ENCODE measurements at places on chromosomes 5 and 9. TPM values are rescaled to one million over a fixed set of nuclear protein-coding genes. Genes with fewer than 3 reads are reported as not detected.

TLX3 gene
- total RNA-seq, result not detected

NPR2 gene
- 48.6 TPM for total RNA-seq

HSD17B3 gene
- under 0.01 TPM for total RNA-seq

DTWD2 gene
- total RNA-seq, result 4.1 TPM

CDKN2A gene
- 39.5 TPM for total RNA-seq

SLC1A1 gene
- total RNA-seq, result 7.7 TPM

GABRP gene
- total RNA-seq, result not detected

PCDHGA6 gene
- total RNA-seq, result 6.3 TPM

Measured in smooth muscle cell of trachea (primary cell).